Spleen (tissue), 13 donors: ENCODE measurements at places on chromosomes 2 and 18. TPM values are rescaled to one million over a fixed set of nuclear protein-coding genes. Genes with fewer than 3 reads are reported as not detected.
A peak's percentile ranks its signal among the peaks of the same experiment; 100 is the strongest.

DNA sequence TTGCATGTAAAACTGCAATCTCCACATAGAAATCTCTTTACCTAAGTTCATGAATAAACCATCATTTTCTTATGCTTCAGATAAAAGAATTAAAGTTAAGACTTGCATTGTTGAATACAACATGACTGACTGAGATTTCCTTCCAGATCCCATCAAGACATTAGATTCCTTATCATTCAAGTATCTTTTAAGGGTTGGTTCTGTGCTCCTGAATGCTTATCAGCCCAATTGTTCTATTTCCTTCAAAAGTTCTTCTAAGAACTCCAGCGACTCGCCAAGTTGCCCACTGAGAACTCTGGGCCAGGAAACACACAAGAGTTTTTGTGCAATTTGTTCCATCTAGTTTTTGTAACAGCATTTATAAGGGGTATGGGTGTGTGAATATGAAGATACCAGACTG lies 120.3 kb downstream of the RBMS1 start:
- no peak for DNase-seq

DNA sequence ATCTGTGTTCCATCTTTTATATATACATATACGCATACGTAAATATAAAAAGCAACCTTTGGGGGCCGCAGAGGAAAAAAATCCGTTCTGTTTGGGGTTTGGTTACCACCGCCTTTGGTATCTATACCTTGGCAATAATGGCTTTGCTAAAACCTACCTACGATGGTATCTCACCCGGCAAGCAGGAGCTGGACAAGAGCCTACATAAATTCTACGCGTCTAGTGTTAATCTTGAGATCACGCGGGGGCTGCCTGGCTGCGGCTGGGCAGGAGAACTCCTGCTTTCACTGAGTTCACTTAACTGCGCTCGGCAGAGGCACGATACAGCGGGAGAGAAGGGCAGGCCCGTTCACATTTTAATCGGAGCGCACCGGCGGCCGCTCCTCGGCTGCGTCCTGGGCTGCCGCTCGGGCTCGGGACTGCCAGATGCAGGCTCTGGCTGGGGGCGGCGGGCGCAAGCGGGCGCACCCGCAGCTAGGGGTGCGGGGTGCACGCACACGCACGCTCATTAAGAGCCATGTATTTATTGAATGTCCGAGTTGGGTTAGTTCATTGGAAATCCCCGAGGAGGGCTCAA lies 1.7 kb upstream of the POU3F3 start:
- no peak for DNase-seq

GPR155 gene
- polyA plus RNA-seq: 1.00 TPM

DNA sequence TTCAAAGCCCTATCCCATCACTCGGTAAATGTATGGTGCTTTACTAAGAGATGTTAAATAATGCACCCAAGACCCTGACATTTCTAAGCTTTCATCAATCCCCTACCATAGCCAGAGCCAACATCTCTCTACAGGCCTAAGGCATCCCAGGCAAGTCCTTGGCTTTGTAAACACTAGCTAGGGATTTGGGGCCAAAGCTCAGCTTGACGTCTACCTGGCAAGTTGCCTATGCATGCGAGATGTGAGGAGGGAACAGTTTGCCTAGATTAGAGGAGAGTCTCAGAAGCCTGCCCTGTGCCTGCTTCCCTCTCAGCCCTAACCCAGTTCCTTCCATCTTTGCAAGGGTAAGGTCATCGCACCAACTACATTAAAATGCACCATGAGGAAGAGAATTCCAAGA lies 221.5 kb upstream of the NCKAP5 start:
- DNase-seq: no peak

DNA sequence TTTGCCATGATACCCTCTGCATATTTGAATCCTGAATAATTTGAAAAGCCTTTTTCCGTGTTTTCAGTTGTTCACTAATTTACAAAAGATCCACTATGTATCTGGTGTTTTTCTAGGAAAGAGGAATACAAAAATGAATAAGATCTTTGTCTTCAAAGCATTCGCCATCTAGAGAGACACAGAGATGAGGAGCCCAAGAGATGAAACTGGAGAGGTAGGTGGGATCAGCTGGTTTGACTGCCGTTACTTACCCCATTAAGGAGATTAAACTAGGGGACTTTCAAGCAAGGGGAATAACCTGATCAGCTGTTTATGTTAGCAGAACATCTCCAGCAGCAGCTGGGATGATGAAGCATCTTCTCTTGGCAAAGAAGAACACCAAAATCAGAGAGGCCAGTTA lies 150.2 kb upstream of the SATB2 start:
- no peak for DNase-seq

GRCh38 chr2:237278568-237278967 lies 135.4 kb downstream of the COL6A3 start:
- no peak for DNase-seq

DNA sequence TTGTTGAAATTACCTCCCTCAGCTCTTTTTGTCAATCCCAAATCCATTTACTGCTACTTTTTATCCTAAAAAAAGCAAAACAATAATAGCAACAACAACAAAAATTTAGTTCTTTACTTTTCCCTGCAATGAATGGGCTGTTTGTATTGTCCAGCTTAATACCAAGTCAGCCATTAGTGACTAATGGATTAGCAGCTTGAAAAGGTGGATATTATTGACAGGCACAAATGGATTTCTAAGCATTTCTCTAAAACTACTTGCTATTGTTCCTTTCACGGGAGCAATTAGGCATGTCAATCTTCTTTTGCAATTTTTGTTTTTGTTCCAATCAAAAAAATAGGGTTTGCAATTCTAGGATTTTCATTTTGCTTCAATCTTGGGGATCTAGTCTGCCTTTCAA lies 32.1 kb upstream of the SPAG16 start:
- DNase-seq: no peak

ANKRD29 gene
- polyA plus RNA-seq: 4.1 TPM

- no peak for DNase-seq
Measured at GRCh38 chr2:39881494-39881893, 102.4 kb upstream of the THUMPD2 start.

GRCh38 chr2:36626756-36627155 lies 28.8 kb upstream of the FEZ2 start:
- DNase-seq: no peak

DNA sequence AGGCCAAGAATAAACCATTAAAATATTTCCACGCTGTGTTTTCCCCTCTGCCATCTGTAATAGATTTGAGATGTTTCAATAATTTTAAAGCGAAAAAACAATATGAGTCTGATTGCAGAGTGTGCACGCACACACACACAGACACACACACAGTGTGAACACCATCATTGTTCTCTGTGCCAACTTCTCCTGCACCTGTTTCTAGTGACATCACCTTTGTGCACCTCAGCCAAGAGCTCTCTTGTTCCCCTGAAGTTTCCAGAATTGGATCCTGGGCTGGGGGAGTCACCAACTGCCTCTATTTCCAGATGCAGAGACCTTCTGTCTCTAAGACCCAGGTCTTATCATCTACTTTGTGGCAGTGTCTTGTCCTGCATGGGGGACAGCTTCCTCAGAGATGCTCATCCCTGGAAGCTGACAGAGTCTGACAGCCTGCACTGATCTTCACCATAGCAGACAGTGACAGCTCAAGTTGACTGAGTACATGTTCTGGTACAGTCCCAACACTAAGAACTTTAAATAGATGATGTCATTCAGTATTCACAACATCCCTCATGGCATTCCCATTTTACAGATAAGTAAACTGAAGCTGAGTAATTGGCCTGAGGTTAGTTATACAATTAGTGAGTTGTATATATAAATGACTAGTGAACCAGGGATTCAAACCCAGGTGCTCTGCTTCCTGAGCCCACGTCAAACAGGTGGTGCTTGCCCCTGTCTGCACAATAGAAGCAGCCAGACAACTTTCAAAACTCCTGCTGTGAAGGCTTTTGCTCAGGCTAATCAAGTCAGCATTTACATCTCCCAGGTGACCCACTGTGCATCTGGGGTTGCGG lies 39.4 kb downstream of the ACOXL start:
- DNase-seq: no peak

- DNase-seq: no peak
Measured at GRCh38 chr2:144125751-144126150, 394.2 kb downstream of the ZEB2 start.

SLC40A1 gene
- 55.7 TPM for polyA plus RNA-seq

GRCh38 chr2:46024146-46024779 lies 272.9 kb upstream of the EPAS1 start:
- DNase-seq: no peak

IL1RL1 gene
- polyA plus RNA-seq: 0.56 TPM

- DNase-seq: peak; percentile 86
Measured at GRCh38 chr2:11829947-11830707, 83.7 kb downstream of the LPIN1 start.

GRCh38 chr2:187497858-187498463 lies 49.9 kb upstream of the CALCRL start:
- DNase-seq: no peak

FBXO41 gene
- 11.3 TPM for polyA plus RNA-seq
